KBM-7 (cell line): ENCODE measurements at places on chromosomes 4 and X.

- no peak for DNase-seq
Observed at GRCh38 chr4:88138561-88138960, 19.9 kb downstream of the ABCG2 start.

- no peak for DNase-seq
Observed at GRCh38 chr4:88467392-88467791, 10.5 kb downstream of the HERC5 start.

GRCh38 chr4:129113919-129114318 is 18.0 kb downstream of the C4orf33 start:
- DNase-seq = no peak

DNA sequence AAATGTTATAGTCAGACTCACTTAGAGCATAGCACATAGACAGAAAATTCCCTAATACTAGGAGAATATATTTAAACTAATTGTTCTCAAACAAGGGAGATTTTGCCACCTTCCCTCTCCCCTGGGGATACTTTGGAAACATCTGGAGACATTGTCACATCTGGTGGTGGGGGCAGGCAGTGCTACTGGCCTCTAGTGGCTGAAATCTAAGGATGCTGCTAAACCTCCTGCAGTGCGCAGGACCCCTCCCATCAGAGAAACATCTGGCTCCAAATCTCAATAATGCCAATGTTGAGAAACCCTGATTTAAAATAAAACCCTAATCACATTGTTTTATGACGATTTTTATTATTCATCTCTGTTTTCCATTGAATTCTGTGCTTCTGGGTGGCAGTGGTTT is 244.9 kb downstream of the FRMPD4 start:
- DNase-seq = no peak

DNA sequence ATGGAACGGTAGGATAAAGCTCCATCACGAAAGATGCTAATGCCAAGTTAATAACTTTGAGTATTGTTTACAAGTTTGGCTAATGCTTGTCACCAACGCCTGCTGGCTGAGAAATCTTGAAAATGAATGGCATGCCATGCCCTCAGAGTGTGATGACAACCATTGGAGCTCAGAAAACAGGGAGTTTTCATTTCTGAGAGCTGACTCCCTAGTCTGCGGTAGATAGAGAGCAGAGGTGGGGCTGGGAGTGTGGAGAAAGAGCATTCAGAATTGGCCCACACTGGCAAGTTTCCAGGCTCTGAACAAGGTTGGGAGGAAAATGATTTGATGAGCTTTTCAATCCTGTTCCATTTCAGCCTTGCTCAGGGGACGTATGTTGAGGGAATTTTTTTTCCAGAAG is 183.9 kb downstream of the CPEB2 start:
- no peak for DNase-seq

GRCh38 chr4:38365748-38366310 is 298.2 kb upstream of the KLF3 start:
- DNase-seq = no peak

DNA sequence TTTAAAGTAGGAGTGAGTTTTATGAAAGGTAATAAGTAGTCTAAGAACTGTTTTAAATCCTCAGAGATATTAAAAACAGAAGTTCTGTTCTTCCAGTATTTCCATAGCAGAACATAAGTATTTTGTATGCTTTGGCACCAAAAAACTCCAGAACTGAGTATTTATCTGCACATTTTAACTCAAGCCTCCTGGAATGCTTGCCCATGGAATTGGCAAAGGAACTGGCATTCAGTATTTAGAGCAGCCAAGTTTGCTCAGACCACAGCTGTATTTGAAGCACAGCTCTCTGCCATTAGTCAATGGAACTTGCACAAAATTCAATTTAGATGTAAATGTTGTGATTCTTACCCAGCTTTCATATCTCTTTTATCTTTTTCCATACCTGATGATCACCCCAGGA is 42.2 kb downstream of the NDNF start:
- DNase-seq = no peak

DNA sequence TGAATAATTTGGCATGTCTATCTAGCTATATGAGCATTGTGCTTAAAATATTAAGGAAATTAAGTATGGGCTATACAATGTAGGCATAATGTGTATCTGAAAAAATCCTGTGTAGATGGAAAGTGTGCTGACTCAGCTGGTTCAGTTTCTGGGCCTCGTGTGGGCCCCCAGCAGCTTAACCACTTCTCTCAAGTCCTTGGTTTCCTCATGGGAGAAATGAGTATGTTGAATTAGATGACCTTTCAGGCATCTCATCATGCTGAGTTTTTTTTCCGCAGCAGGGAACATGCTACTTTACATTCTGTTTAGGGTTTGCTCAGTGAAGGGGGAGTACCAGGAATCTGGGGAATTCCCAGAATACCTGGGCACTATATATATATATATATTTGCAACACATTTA is 30.5 kb downstream of the RHOH start:
- no peak for DNase-seq

GRCh38 chrX:24276015-24276414 is 37.9 kb downstream of the SUPT20HL2 start:
- peak; percentile 75 for DNase-seq

GRCh38 chr4:14168919-14169318 is 541.4 kb upstream of the BOD1L1 start:
- peak; percentile 19 for DNase-seq

- no peak for DNase-seq
Observed at GRCh38 chr4:165326831-165327210, 648 bp upstream of the MSMO1 start.

DNA sequence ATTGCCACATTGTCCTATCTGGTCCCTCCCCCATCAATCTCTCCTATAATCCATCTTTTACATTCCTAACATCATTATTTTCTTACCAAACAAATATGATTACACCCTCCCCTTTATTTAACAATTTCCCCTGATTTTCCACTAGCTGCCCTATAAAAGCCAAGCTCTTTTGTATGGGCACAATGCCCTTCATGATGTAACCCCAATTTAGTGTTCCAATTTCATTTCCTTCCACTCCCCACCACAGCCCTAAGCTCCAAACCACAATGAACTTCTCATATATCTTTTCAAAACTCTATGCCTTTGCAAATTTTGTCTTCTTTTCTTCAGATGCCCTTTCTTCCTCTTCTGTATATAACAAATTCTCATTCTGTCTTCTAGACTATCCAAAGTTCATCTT is 39.5 kb upstream of the PTPN13 start:
- DNase-seq = peak; percentile 68

GRCh38 chrX:37816766-37817165 is 30.6 kb downstream of the DYNLT3 start:
- DNase-seq = no peak
